ENCODE measurements at places on chromosomes 5 and 9.

DNA sequence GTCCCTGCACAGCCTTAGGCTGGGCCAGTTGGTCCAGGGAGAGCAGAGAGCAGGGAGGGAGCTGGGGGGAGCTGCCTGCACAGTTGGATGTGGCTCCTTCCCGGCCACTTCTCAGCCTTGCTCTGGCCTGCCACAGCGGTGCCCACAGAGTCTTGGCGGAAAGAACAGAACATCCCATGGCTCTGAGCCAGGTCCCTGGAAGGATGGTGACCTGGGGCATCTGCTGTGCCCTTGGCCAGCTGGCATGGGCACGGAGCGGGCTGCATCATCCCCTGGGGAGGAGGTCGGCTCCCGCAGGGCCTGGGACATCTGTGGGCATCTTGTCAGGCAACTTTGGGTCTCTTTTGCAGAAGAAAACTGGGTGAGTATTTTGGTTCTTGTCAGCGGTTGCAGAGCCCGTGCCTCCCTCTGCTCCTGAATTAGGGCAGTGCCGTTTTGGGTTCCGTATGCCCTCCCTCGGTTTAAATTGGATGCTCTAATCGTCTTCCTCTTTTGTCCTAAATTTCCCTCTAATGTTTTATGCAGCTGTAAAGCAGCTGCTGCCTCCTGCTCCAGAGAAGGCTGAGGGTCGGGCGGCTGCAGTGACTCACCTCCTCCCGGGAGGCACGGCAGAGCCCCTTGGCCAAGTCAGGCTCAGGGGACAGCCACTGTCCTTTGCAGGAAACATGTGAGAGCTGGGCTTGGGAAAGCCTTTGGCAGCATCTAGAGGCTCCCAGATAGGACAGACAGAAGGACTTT, 10.5 kb upstream of the NACC2 start:
- DNase-seq = no peak

- peak; percentile 19 for DNase-seq
Measured at GRCh38 chr5:36875051-36875789, 1.3 kb upstream of the NIPBL start.

DNA sequence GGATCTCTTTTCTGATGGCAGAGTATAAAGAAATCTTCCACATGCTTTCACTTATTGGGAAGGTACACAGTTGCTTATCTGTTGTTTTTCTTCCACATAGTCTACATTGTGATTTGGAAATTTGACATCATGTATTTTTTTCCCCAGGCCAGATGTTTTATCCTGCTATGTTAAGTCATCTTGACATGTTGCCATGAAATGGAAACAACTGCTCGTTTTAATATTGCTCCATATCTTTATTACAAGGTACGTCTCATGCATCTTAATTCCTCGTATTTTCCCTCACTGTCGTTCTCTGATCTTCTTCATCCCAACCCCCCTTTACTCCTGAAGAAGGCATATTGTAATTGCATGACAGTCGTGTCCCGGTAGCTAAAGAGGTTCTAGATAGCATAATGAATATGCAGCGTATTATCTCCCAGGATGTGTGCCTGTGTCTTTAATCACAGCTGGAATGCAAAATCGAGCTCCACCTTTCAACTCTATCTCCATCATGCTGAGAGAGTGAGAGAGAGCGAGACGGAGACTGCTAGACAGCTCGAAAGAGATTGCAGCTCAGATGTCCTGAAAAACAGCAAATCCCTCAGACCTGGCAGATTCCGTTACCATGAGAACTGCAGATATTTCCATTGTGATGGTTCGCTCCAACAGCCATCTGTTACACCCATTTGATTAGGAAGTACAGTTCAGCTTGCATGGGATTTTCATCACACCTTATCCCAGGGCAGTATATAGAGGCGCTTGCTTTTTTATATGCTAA, 281.7 kb downstream of the TMEM38B start:
- DNase-seq = no peak

GRCh38 chr5:113202746-113203716, 226.4 kb downstream of the DCP2 start:
- no peak for DNase-seq

DNA sequence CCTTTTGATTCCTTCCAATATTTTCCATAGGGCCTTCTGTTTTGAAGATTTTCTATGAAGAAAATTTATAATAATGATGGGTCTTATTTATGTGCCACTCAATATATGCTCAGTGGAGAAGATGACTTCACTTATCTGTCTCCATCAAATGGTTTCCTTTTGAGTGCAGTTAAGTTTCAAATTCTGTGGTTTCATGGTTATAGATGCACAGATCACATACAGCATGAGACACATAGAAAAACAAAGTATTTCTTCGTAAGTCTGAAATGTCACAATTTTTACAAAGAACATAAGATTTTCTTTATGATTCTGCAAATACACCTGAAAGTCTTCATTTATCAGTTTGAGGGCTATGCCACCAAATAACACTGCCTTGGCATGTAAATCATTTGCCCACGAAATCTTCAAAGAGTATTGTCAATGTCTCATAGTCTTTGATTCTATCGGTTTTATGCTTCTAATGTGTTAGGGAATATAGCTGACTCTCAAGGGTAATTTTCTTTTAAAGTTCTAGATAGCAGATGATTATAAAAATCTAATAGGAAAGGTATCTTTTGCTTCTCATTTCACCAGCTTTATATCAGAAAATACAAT, 14.1 kb downstream of the CFAP95 start:
- no peak for DNase-seq

DNA sequence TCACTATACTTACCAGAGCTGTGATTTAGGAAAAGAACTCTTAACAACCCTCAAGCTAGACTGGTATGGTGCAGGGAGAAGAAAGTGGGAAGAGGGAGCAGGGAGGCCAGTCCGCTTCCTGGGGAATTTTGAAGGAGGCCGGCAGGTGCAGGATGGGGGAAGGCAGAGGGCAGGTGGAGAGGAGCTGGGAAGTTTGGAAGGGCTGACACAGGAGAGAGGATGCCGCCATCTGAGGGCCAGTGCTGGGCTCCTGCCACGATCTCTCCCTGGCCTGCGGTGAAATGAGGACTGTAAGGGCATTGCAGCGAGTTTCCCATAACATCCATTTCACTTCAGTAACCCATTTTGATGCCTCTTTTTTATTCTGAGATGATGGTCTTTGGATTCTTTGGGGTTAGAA, 8.9 kb downstream of the DAB2IP start:
- no peak for DNase-seq

GRCh38 chr9:36796671-36797419, 224.2 kb downstream of the MELK start:
- DNase-seq = no peak

- DNase-seq = peak; percentile 91
Measured at GRCh38 chr9:112333639-112334431, 416 bp upstream of the PTBP3 start.

DNA sequence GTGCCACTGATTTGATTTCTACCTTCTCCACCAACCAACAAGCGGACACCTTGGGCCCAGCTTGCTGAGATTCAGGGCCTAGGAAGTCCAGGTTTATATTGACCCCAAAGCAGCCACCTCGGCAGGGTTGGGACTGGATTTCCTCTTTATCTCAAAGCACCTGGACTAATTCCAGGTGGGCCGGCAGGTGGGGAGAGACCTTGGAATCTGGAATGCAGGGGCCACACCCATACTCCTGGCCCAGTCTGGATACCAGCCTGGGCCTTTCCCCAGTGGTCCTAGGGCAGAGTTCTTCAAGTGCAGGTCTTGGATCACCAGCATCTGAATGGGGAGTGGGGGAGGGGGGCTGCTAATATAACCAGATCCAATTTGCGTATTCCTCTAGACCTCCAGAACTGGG, 93.1 kb downstream of the PCDH1 start:
- no peak for DNase-seq

DNA sequence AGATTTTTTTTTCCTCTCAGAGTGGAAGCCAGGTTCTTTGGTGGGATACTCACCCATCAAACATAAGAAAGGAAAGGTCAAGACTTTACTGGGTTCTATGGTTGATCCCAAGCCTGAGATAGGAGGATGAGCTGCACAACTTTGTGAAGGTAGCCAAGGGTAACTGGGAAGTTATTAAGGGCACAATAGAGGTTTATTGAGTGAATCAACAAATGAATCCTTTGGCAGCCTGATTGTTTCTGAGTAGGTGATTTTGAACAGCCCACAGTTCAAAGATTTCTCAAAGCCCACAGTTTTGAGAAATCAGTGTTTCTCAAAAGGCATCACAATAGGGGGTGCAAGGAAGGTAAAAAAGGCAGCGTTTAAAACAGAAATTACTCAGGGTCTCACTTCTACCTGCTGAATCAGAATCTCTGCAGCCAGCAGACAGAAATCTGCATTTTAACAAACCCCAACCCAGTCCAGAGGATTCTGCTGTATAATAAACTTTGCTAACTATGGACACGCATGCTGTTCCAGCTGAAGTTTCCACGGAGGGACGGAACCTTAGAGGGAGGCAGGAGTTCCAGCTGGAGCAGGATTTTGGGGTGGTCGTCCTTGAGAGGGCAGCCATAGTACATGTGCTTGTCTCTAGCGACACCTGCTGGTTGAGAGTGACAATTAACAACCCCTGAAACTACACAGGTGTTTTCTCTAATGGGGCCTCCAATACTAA, 32.7 kb upstream of the FSD1L start:
- peak; percentile 27 for DNase-seq

DNA sequence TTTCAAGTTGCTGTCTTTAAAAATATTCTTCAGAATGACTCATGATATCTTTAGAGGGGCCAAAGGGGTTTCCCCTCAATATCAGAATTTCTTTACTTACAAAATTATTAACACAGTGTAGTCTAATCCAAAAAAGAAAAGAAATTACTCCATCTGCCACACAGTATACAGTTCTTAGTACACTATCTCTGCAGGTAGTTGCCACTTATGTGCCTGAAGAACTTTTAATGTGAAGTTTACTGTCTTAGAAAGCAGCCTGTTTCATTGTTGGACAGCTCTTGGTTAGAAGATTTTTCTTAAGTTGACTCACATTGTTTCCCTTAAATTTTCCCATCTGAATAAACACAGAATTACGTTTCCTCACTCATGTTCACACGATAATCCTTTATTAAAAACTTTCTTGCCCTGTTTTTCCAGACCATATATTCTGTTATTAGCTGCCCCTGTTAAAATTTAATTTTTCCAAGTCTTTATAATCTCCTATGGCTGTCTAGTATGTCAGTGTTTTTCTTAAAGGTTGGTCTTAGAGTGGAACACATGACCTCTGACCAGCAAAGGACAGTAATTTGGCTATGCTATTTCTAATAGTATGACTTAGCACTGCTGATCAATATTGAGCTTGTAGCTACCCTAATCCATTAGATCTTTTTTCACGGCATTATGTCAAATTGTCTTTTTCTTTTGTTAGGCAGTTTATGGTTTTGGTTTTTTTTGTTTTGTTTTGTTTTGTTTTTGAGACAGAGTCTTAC, 21.8 kb upstream of the FKTN start:
- no peak for DNase-seq

DNA sequence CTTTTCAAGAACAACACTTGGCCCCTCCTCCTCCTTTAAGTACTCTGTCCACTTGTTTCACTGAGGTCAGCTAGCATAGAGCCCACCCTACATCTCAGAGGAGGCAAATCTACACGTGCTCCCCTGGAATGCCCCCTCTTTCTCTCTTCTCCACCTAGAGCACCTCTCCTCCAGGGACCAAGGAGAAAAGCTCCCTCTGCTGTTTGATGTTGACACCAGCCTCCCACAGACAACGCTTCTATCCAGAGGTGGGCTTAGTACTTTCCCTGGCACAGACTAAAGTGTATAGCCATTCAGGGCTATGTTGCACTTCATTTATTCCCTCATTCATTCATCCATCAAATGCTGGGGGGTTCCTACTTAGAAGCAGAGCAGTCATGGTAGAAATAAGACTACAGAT, 68.2 kb upstream of the TAF1L start:
- DNase-seq = no peak

DNA sequence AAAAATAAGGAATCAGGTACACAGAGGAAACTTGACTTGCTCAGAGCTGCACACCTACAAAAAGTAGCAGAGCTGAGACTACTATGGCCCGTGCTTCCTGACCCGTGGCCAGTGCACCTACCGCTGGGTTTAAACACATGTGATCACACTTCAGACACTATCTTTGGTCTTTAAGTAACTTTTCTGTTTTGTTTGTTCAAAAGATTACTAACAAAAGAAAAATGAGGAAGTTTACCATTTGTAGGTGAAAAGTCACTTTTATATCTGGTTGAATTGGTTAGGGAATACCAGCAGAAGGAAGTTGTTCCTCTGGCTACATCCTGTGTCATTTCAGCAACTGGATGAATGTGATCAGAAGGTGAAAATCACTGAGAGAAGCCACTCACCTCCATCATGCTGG, 6.5 kb upstream of the SYK start:
- DNase-seq = no peak

DNA sequence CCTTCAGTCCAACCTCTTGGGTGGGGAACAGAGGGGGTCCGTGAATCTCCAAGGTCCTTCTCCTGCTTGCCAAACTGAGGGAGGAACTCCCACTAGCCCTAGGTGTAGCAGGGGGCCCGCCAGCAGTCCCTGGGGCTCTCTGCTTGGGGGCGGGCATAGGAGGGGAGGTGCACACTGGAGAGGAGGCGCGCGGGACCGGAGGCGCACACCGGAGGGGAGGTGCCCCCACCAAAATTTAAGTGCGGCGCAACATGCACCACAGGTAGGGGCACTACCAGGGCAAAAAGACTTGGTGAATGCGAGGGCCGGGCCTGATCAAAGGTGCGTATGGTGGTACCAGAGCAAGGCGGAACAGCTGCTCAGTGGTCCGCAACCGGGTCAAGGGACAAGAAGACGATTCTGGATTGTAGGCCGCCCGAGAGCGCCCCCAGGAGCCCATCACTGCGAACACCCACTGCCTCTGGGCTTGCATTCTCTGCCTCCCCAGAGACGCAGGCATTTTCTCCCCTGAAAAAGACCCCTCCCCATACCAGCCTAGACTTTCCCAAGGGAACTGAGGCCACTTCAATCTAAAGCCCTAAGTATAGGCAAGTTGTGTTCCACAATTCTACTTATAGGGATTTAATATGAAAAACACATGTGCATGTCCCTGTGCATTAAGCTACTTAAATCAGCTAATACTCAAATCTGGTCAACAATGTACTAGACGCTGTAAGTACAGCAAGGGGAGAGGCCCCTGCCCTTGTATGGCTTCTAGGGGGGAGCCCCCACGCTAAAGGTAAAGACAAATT, 50.6 kb downstream of the TGFBI start:
- no peak for DNase-seq

DNA sequence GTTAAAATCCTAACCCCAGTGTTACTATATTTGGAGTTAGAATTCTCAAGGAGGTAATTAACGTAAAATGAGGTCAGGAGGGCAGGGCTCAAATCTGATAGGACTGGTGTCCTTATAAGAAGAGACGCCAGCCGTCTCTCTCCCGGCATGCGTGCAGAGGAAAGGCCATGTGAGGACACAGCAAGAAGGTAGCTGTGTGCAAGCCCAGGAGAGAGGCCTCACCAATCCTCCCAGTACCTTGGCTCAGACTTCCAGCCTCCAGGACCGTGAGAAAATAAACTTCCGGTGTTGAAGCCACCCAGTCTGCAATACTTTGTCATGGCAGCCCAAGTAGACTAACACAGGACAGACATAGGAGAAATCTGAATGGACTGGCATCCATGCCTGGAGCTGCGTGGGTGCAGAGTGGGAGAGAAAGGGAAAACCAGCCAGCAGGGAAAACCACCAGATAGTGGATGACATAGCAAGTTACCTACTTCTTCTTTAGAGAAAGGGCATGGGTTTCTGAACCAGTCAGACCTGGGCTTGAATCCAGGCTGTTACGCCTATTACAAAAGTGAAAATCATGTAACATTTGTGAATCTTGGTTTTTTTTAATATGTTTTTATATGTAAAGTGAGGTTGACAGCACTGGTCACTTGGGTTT, 89.2 kb downstream of the FSTL4 start:
- DNase-seq = no peak

GRCh38 chr9:35448496-35448895, 41.4 kb upstream of the RUSC2 start:
- no peak for DNase-seq

GRCh38 chr9:112249277-112249676, 74.2 kb upstream of the SUSD1 start:
- no peak for DNase-seq

All from stimulated activated CD8-positive, alpha-beta memory T cell treated with anti-CD3 and anti-CD28 coated beads, Interleukin-4, amount 100 ng/mL, for 1 hour (primary cell).